Fibroblast of skin of back (primary cell): ENCODE measurements at places on chromosomes 6 and 20.

DNA sequence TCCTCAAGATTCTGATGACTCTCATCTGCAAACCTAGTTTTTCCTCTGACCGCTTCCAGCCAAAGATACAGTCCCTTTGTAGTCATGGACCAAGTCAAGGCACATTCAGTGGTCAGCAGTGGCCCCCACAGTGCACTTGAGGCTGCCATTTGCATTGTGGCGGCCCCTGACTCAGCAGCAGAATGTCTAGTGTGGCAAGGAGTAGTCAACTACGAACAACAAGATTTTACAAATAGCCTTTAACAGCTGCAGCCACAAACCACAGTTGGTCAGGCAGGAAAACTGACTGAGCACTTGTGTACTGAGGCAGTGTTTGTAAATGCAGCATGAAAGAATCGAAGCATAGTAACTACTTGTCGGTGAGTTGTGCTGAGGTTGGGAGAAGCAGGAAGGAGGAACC, 49.6 kb downstream of the SLC2A12 start:
- no peak for DNase-seq

DNA sequence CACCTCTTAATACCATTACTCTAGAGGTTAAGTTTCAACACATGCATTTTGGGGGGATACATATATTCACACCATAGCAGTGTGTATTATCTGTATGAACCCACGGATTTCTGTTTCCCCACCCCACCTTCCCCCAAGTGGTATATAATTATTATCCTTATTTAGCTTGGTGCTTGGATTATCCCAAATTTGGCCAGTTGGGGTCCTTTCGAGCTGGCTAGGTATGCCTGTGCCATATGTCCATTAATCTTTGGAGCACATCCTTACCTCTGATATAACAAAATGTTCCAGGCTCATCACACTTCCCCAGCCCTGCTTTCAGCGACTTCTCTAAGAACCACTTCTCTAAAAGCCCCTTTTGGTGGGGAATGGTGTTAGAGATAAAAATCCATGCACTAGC, 118.7 kb upstream of the MLIP start:
- no peak for DNase-seq

DNA sequence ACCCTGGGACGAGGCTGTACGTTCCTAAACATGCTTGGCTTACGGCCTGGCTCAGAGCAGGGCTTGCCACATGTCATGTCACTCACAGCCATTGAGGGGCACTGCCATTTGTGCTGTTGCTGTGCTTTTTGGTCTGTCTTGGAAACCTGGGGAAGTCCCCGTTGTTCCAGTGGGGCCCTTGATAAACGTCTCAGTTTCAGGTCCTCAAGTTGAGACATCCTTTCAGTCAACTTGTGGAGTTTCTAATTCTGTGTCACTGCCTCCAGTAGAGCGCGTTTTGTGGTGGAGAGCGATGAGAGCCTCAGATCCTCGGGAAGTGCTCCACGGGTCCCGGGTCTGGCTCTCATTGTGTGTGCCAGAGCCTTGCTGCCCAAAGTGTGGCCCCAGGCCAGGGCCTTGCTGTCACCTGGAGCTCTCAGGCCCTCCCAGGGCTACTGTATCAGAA, 43.0 kb upstream of the CCR6 start:
- DNase-seq, result no peak

- no peak for DNase-seq
These were observed 34.0 kb upstream of the SEC63 start for GRCh38 chr6:107991772-107992550.

DNA sequence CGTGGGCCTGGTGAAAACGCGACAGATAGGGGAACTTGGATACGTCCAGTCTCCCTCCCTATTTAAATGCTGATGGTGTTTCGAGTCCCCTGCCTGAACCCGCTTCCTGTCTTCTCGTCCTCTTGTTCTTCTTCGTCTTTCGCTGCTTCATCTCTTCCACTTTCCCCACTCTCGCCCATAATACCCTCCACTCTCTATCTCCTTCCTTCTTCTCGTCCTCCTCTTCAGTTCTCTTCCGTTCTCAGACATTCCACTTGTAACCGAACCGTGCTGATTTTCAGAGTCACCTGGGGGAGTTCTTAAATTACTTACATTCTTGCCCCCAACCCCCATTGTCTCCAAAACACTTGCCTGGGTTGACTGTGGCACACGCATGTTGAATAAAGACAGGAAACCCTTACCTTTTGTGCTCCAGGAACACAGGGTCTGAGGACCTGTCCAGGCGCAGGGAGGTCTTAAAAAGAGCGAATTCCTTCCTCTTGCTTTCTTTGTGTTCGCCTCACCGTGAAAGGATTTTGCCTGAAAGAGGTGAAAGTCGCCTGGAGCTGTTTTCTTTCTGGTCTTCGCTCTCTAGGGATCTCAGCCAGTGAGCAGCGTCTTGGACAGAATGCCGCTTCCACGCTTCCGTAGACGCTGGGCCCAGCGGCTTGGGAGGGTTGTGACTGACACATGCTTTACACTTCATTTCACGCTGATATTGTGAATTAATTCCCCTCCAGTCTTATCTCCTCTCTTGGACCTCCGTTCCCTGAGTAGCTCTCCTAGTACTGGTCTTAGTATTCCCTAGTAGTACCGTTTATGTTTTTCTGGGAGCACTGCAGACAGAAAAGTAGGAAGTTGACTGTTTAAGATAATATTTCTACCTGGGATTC, 184.0 kb downstream of the GPX5 start:
- no peak for DNase-seq

GRCh38 chr20:37436527-37437186, 84.4 kb upstream of the NNAT start:
- no peak for DNase-seq

DNA sequence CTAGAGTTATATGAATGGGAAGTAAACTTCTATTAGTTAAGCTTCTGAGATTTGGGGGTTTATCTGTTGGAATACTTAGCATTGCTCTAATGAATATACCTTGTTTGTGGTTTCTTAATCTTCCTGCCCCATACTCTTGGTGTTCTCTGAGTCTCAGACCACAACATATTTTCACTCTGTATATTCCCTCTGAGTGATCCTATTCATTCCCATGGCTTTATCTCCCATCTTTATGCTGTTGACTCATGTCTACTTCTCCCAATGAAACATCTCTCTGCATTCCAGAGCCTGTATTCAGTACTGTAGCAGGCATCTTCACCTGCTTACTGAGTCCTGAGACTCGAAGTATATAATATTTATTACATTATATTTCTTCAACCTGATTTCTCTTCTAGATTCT, 283.7 kb upstream of the MAP3K7 start:
- DNase-seq, result no peak

- DNase-seq, result no peak
These were observed 28.8 kb upstream of the CCND3 start for GRCh38 chr6:41970436-41970846.

DNA sequence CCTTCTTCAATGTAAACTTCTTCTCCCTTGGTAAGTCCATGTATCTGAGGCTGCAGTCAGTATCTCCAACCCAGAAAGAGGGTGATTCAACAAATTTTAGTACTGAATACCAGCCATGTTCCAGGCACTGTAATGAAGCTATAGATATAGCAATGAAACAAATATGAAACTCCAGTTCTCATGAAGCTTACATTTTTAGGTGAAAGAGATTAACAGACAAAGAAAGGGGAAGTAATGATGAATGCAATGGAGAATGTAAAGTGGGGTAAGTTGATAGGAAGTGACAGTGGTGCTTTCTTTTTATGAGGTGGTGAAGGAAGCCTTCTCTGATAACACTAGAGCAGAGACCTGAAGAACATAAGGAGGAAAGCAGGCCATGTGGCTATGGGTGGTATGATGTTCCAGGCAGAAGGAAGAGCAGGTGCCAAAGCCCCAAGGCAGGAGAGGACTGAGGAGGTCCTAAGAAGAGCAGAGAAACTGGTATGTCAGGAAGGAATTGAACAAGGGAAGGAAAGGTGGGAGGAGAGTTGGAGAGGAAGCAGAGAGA, 143.6 kb downstream of the TFAP2B start:
- DNase-seq, result no peak
